Hair follicle dermal papilla cell (primary cell): ENCODE measurements at places on chromosomes 12 and 14. TPM values are rescaled to one million over a fixed set of nuclear protein-coding genes. Genes with fewer than 3 reads are reported as not detected.

Gene CEBPE
- total RNA-seq = not detected in 2 replicates

Gene SLC5A8
- total RNA-seq = not detected in 2 replicates

Gene ITGA7
- 4.4 and 7.7 TPM in 2 replicates for total RNA-seq

Gene MAP1LC3B2
- total RNA-seq = 0.36 and 0.49 TPM in 2 replicates

Gene KCNMB4
- 2.6 and 2.8 TPM in 2 replicates for total RNA-seq

Gene PRIMA1
- not detected in 2 replicates for total RNA-seq

Gene GALNT9
- not detected in 2 replicates for total RNA-seq

Gene CBLN3
- total RNA-seq = 0.97 and 4.4 TPM in 2 replicates

Gene OR10G2
- not detected in 2 replicates for total RNA-seq

Gene REM2
- 0.12 TPM in 1 of 2 replicates, not detected in the other for total RNA-seq

Gene KRT2
- total RNA-seq = not detected in 2 replicates

Gene BICDL1
- total RNA-seq = not detected in 2 replicates

Gene MFAP5
- total RNA-seq = 200 and 206 TPM in 2 replicates

Gene TMEM121
- total RNA-seq = 5.8 and 7.6 TPM in 2 replicates

Gene KRT74
- total RNA-seq = not detected in 2 replicates

Gene PZP
- total RNA-seq = not detected in 2 replicates

Gene OVCH1
- not detected in 2 replicates for total RNA-seq

Gene KLRC4
- not detected in 2 replicates for total RNA-seq

Gene ASPG
- under 0.01 TPM in 1 of 2 replicates, not detected in the other for total RNA-seq

Gene AQP2
- total RNA-seq = not detected in 2 replicates

Gene CCDC198
- total RNA-seq = not detected in 2 replicates

Gene KRT4
- not detected in 2 replicates for total RNA-seq

Gene CD163L1
- total RNA-seq = 1.5 and 2.1 TPM in 2 replicates

Gene CIROP
- total RNA-seq = 0.12 TPM in 1 of 2 replicates, not detected in the other

Gene INHBC
- not detected in 2 replicates for total RNA-seq

Gene MAP3K9
- 1.7 and 1.8 TPM in 2 replicates for total RNA-seq

Gene TOGARAM1
- total RNA-seq = 20.0 and 28.4 TPM in 2 replicates

Gene C12orf54
- total RNA-seq = not detected in 2 replicates

Gene CDCA3
- total RNA-seq = 1.5 and 3.3 TPM in 2 replicates

Gene SELPLG
- total RNA-seq = 4.0 and 4.2 TPM in 2 replicates

Gene RIMBP2
- total RNA-seq = under 0.01 and 0.16 TPM in 2 replicates

Gene LRRK2
- 6.4 and 8.9 TPM in 2 replicates for total RNA-seq

Gene KRT83
- not detected in 2 replicates for total RNA-seq

Gene HOXC4
- 0.16 and 0.24 TPM in 2 replicates for total RNA-seq

Gene NTS
- not detected in 2 replicates for total RNA-seq

Gene ESPL1
- 1.6 and 1.8 TPM in 2 replicates for total RNA-seq

Gene CCND2
- 2.6 and 2.7 TPM in 2 replicates for total RNA-seq

Gene ACOT2
- 48.0 and 59.5 TPM in 2 replicates for total RNA-seq

Gene FRMD6
- 648 and 693 TPM in 2 replicates for total RNA-seq

Gene YARS2
- 20.3 and 24.8 TPM in 2 replicates for total RNA-seq

Gene NID2
- total RNA-seq = 214 and 291 TPM in 2 replicates

Gene CACNA1C
- total RNA-seq = 58.8 and 70.7 TPM in 2 replicates

Gene TMEM119
- total RNA-seq = 904 and 1,008 TPM in 2 replicates

Gene SPRYD3
- 31.8 and 32.9 TPM in 2 replicates for total RNA-seq

Gene CLEC1B
- not detected in 2 replicates for total RNA-seq

Gene SLC4A8
- total RNA-seq = 6.7 and 7.7 TPM in 2 replicates

Gene LTA4H
- total RNA-seq = 64.1 and 65.2 TPM in 2 replicates

Gene TROAP
- 1.8 and 3.6 TPM in 2 replicates for total RNA-seq

Gene PRB2
- not detected in 2 replicates for total RNA-seq

Gene HHIPL1
- 17.9 and 35.0 TPM in 2 replicates for total RNA-seq

Gene LAG3
- 0.16 and 0.61 TPM in 2 replicates for total RNA-seq

Gene C3AR1
- total RNA-seq = 0.16 TPM in 1 of 2 replicates, not detected in the other

Gene STRAP
- 54.8 and 94.7 TPM in 2 replicates for total RNA-seq

Gene KLRD1
- 0.49 TPM in 1 of 2 replicates, not detected in the other for total RNA-seq
